ENCODE measurements at places on chromosomes 13 and 19.

GRCh38 chr13:24632382-24633121 is 47.7 kb upstream of the ATP12A start:
- no peak for DNase-seq

- no peak for DNase-seq
Observed at GRCh38 chr13:39144391-39144790, 106.1 kb downstream of the NHLRC3 start.

DNA sequence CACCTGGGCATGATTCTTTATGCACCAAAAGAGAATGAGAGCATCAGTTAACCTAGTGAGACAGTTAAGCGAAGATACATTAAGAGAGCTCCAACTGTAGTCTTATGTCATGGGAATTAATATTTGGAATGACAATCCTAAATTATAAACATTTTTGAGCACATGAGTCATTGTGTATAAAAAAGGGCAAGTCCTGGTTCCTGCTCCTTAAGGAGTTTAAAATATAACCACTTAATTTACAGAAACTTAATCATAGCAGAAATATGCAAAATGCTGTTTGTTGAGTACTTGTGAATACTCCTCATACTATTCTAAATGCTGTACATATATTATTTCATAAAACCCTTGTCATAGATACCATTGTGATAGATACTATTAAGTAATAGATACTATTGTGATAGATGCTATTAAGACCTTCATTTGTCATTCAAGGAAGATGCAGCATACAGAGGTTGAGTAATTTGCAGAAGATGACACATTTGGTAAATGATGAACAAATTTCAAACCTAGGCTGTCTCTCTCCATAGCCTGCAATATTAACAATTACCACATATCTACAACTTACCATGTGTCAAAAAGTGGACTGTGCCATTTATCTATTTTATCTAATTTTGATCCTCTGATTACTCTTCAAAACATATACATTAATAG is 301.0 kb downstream of the TBC1D4 start:
- DNase-seq, result no peak

DNA sequence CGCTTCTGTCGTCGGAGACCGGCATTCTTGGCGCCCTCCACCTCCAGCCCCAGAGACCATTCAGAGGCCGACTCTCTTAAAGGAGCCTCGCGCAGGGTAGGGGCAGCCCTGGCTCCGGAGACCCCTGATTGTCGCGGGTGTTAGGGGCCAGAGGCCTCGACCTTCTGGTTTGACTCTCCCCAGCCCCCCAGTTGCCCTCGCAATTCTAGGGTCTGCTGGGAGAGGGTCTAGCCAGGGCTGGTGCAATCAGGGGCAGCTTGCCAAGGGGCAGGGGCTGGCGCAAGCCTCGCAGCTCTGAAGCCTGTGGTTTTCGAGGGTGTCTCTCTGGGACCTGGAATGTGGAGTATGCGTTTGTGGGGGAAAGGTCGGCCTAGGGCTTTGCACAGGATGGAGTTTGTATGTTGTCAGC is 1.6 kb upstream of the SLC7A10 start:
- no peak for DNase-seq

DNA sequence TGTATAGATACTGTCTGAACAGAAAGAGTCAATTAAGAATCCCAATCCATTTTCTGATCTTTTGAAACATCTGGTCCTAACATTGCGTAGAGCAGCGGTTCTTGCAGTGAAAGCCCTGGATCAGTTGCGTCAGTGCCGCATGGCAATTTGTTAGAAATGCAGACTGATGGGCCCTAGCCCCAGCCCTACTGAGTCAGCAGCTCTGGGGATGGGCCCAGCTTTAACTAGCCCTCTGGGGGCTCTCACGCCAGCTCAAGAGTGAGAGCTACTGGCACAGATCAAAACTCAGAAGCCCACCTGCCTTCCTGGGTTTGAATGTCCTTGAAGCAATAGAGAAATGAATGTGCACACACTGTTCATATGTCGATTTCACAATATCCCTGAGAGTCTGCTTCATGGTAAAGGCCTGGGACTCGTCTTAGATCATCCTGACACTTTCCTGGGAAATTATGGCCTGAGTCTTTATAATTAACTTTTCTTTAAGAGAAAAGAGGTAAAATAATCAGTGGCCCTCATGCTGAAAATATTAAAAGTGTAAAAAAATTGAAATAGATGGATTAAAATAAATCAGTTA is 206.8 kb upstream of the TMTC4 start:
- no peak for DNase-seq

Data from stimulated activated CD8-positive, alpha-beta memory T cell treated with anti-CD3 and anti-CD28 coated beads, Interleukin-7, amount 100 ng/mL, for 48 hours (primary cell).